Stimulated activated CD4-positive, alpha-beta T cell treated with anti-CD3 and anti-CD28 coated beads, Interleukin-12 subunit alpha, Interleukin-12 subunit beta, amount 100 ng/mL, for 24 hours (primary cell): ENCODE measurements at places on chromosomes 3 and 15.

DNA sequence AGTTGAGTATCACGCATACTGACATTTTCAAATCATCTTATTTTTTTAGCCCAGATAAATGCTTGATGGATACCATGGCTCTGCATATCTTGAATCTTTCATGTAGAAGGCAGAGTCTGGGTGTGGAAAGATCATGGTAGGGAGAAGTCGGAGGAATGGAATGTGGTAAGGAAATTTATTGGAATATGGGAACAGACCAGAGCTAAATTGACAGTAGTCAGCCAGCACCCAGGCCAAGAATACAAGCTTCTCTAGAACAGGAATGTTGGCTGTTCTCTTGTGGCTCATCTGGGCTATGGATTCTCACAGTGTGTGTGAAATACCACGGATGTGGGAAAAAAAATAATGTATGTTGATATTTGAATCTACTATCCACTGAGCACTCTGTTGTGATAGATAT, 305.7 kb upstream of the COL8A1 start:
- DNase-seq: no peak

GRCh38 chr3:128851601-128852000, 27.8 kb upstream of the ACAD9 start:
- no peak for DNase-seq

- no peak for DNase-seq
These were observed 16.4 kb downstream of the MAPKAPK3 start for GRCh38 chr3:50633230-50633790.

GRCh38 chr3:113531826-113532697, at the start of gene SIDT1:
Gene SIDT1 (plus strand): TSS chr3:113532555. CDS start chr3:113533022, 467 bp downstream.
- DNase-seq: peak; percentile 47

DNA sequence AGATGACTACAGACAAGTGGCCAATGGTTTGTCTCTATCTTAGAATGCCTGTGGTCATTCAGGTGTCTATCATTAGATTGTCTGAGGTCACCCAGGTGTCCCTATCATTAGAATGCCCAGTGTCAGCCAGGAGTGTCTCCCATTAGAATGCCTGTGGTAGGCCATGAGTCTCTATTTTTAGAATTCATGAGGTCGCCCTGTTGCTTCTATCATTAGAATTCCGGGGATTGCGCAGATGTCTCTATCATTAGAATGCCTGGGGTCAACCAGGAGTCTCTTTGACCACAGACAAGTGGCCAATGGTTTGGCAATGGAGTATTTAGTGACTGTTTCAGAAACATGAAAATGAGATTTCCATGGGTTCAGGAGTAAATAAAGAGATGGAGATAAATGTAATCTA, 7.6 kb downstream of the RTP2 start:
- DNase-seq: no peak

DNA sequence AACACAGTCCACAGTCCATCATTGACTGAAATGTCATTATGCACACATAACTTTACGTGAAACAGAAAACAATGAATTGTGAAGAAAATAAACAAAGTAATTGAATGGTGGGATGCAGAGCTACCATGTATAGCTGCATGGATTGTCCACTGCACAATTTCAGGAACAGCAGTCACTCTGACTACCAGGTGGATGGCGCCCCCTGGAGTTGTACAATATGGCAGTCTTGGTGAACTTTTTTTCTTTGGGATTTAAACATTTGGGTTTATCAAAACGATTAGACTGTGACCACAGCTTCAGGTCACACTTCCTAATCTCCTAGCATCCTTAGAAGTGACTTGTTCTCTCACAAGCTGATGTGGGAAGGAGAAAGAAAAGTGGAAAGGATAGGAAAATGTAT, 48.9 kb upstream of the TCF12 start:
- peak; percentile 33 for DNase-seq

- DNase-seq: no peak
These were observed 132.2 kb downstream of the ATP10A start for GRCh38 chr15:25730918-25731317.

- no peak for DNase-seq
These were observed 248.2 kb downstream of the TBC1D5 start for GRCh38 chr3:17494117-17494809.

GRCh38 chr15:52005748-52006701, 13.0 kb upstream of the MAPK6 start:
- no peak for DNase-seq

- DNase-seq: peak; percentile 11
These were observed 127.9 kb downstream of the ST8SIA2 start for GRCh38 chr15:92521624-92522008.

DNA sequence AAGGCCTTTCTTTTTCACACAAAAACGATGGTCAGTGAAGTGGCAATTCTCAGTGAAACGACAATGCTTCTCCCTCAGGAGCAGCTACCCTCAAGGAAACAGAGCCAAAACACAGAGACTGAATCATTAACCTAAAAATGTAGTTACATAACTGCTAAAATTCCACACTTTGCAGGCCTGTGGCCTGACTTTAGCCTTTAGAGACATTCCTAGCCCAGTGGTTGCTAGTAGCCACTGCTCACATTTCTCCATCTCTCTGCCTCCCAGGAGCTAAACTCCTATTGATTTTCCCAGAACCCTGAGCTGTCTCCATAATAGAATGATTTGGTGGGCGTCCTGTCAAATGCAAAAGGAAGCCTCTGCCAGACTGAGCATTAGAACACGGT, 630.1 kb upstream of the KCNMB2 start:
- no peak for DNase-seq
